IMR-90 (cell line): ENCODE measurements at places on chromosomes 11 and 22. TPM values are rescaled to one million over a fixed set of nuclear protein-coding genes. Genes with fewer than 3 reads are reported as not detected.

- DNase-seq, result no peak
- H3K4me3 ChIP-seq, result no peak overlapping the region
- no peaks in the 10 kb centered on the region; the same call in 1 of the 2 replicates for H3K4me1 ChIP-seq
- H3K27ac ChIP-seq, result no peak overlapping the region
- no peaks in the 10 kb centered on the region for H3K36me3 ChIP-seq
Measured at GRCh38 chr11:3199537-3200295, 18.9 kb downstream of the MRGPRG start.

GRCh38 chr22:22210375-22210774 is 34.2 kb upstream of the VPREB1 start:
- DNase-seq, result peak; percentile 85
- H3K4me1 ChIP-seq, result no peaks in the 10 kb centered on the region
- peaks cover 27% of the 10 kb centered on the region; the same call in 1 of the 2 replicates for H3K27me3 ChIP-seq
- H3K36me3 ChIP-seq, result no peaks in the 10 kb centered on the region

- H3K4me3 ChIP-seq, result no peak overlapping the region
- H3K4me1 ChIP-seq, result no peaks in the 10 kb centered on the region
- no peak overlapping the region for H3K27ac ChIP-seq
- DNase-seq, result no peak
- H3K36me3 ChIP-seq, result peaks cover 10% of the 10 kb centered on the region
Measured at GRCh38 chr11:34957206-34957605, 40.8 kb downstream of the PDHX start.

DNA sequence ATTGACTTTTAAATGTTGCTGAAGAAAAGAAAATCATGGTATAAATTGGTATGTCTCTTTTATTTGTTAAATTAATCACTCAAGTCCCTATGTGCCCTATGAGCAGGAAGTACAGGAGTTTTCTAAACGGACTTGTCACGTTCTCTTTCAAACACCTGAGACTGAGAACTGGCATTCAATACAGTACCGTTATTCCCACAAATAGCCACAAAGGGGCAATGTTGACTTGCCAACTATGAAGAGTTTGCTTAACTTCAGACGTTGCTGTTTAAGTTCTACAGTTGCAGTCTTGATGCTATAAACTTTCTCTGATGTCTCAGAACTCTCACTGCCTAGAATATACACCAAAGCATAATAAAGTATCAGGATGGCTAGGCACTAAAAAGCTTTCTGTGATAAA is 7.6 kb downstream of the OR56A1 start:
- peak; percentile 43 for DNase-seq
- H3K4me1 ChIP-seq, result no peaks in the 10 kb centered on the region
- H3K27me3 ChIP-seq, result no peaks in the 10 kb centered on the region
- no peak overlapping the region for H3K4me3 ChIP-seq
- no peaks in the 10 kb centered on the region for H3K36me3 ChIP-seq
- no peak overlapping the region for H3K27ac ChIP-seq

DNA sequence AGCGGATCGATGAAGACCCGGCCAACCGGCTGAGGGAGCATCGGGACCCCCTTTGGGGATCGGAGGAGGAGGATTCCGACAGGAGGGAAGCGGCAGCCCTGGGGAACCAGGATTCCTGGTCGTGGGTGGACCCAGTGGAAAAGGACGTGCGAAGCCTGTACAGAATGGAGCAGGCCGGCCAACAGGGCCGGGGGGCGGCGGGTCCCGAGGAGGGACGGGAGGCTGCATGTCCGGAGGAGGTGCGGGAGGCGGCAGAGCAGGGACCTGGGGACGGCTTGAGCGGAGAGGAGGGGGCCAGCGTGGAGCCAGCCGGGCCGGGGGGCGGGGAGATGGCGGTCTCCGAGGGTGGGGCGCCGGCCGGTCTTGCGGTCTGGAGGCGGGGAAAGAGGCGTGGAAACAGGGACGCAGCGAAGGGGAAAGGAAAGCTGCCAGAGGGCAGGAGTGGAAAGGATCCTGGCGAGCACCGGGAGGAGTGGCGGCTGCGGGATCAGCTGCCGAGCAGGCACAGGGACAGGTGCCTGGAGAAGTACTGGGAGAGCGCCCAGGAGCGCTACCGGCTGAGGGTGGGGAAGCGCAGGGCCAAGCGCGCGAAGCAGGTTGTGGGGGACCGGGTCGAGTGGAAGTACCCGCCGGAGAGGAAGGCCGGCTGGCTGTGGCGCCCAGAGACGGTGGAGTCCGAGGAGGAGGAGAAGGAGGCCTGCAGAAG is at the start of gene ANO5:
Gene ANO5, plus strand, starts transcription at position 444 of the 706 bp plus-strand sequence. CDS start 408 bp downstream, outside the sequence.
- H3K4me3 ChIP-seq, result no peak within 1 kb of the TSS
- no peaks in the 10 kb centered on the region; the same call in 1 of the 2 replicates for H3K27me3 ChIP-seq
- no peak within 1 kb of the TSS for H3K27ac ChIP-seq
- no peak for DNase-seq
- no peaks in the 10 kb centered on the region for H3K4me1 ChIP-seq

GRCh38 chr11:46338636-46338987 is 8.7 kb upstream of the DGKZ start:
- peak; percentile 26 for DNase-seq
- no peak overlapping the region for H3K4me3 ChIP-seq
- H3K4me1 ChIP-seq, result peaks cover 8% of the 10 kb centered on the region
- peaks cover 23% of the 10 kb centered on the region for H3K27me3 ChIP-seq

DNA sequence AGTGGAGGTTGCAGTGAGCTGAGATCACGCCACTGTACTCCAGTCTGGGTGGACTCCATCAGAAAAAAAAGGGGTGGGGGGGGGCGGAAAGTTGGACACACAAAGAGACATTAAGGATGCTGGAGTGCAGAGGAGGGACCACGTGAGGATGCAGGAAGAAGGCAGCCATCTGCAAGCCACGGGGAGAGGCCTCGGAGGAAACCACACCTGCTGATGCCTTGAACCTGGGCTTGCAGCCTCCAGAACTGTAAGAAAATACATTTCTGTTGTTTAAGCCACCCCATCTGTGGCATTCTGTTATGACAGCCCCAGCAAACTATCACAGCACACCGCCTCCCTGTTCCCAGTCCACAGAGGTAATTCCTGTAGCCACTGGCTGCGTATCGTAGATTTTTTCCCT is 9.2 kb upstream of the STIP1 start:
- no peaks in the 10 kb centered on the region for H3K27me3 ChIP-seq
- no peak overlapping the region for H3K27ac ChIP-seq
- H3K4me3 ChIP-seq, result no peak overlapping the region
- H3K4me1 ChIP-seq, result peaks cover 6% of the 10 kb centered on the region; the same call in 1 of the 2 replicates

- H3K4me1 ChIP-seq, result no peaks in the 10 kb centered on the region
- H3K4me3 ChIP-seq, result no peak overlapping the region
Measured at GRCh38 chr11:46143049-46143806, 22.0 kb upstream of the PHF21A start.

The PGA3 gene
- total RNA-seq, result 0.18 TPM in 1 of 2 replicates, not detected in the other

The LARGE2 gene
- not detected in 2 replicates for total RNA-seq

The IRF7 gene
- total RNA-seq, result 1.4 and 1.6 TPM in 2 replicates
